ENCODE measurements at places on chromosomes 6 and 20.

DNA sequence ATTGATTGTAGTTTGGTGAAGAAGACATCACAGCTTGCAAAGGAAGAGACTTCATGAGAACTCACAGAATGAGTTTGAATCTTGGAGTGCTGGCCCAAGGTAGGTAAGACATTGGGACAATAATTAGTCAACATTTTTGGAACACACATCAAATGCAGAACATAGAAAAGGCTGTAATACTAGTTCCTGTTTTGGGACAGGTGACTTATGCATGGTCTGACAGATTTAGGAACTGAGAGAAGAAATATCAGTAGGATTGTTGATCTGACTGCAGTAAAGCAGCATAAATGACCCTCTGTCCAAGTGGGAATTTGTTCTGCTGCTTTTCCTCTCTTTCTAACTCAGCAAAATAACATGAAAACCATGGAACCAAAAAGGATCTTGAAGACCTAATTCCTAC is 102.3 kb upstream of the MAP3K7 start:
- DNase-seq: no peak

GRCh38 chr20:3923818-3924217 is 34.6 kb downstream of the PANK2 start:
- no peak for DNase-seq

DNA sequence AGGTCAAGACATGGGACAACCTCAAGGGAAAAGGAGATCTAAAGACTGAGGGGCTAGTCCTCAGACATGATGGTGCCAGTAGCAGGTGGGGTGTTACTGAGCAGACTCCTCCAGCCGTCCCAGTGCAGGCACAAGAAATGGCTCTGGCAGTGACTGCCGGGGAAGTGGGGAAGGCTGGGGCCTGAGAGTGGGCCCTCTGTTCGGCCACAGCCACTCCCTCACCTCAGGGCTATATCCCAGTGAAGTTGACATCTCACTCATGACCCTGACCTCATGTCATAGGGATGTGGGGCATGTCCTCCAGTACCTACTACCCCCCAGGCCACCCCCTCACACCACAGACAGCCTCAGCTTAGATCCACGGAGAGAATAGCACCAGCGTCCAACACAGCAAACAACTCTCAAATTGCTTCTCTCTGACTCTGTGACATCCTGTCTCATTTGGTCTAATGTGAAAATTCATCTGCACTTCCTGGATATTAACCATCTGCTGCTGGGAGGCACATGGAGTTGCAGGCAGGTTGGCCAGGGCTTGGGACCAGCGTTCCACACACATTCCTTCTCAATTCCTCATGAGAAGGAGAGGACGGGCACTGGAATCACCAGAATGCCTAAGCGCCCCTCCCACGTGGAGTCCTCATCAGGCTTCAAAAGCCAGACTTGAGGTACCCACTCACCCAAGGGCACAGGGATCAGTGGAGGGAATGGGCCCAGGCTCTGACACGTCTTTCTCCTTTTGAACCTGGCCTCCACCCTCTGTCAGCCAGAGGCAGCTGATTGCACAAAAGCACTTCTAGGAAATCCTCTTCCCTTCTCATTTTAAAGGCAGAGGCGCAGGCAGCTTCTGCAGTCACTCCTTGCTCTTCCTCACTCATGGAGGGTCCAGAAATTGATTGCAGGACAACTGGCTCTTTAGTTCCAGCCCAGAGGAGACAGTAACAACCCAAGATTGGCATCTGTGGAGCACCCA is 163.6 kb upstream of the CST7 start:
- no peak for DNase-seq

- no peak for DNase-seq
Observed at GRCh38 chr6:30760549-30760948, 16.2 kb upstream of the IER3 start.

- DNase-seq: no peak
Observed at GRCh38 chr6:28551891-28552666, 26.4 kb downstream of the GPX5 start.
